ENCODE measurements at places on chromosomes 11 and 22. TPM values are rescaled to one million over a fixed set of nuclear protein-coding genes. Genes with fewer than 3 reads are reported as not detected.

DNA sequence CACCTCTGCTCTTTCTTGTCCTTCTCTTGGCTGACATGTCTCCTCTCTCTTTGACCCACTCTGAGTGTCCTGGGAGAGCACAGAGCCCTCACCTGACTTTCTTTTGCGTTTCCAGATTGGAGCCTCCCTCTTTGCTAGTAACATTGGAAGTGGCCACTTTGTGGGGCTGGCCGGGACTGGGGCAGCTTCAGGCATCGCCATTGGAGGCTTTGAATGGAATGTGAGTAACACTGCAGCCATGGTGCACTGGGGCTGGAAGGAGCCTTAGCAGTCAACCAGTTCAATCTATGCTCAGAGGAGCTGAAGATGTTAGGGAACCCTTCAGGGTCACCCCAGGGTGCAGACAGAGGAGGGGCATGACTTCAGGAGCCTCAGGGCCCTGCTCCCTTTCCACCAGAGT, 23.8 kb downstream of the SLC5A1 start:
- DNase-seq = no peak

GRCh38 chr11:79697905-79698304, 257.1 kb upstream of the TENM4 start:
- DNase-seq = no peak

The OR52A1 gene
- total RNA-seq = not detected

DNA sequence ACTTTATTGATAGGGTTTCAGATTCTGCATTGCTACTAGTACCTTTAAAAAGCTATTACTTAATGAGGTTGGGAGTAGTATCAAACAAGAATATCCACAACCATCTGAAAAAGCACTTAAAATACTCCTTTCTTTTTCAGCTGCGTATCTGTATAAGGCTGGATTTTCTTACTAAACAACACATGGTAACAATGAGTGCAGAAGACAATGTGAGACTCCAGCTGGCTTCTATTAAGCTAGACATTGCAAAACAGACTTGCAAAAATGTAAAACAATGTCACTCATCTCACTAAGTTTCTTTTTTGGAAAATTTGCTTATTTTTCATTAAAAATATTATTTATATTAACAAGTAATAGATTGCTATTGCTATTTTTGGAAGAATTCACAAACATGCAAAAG, 132.6 kb downstream of the WNT11 start:
- no peak for DNase-seq

DNA sequence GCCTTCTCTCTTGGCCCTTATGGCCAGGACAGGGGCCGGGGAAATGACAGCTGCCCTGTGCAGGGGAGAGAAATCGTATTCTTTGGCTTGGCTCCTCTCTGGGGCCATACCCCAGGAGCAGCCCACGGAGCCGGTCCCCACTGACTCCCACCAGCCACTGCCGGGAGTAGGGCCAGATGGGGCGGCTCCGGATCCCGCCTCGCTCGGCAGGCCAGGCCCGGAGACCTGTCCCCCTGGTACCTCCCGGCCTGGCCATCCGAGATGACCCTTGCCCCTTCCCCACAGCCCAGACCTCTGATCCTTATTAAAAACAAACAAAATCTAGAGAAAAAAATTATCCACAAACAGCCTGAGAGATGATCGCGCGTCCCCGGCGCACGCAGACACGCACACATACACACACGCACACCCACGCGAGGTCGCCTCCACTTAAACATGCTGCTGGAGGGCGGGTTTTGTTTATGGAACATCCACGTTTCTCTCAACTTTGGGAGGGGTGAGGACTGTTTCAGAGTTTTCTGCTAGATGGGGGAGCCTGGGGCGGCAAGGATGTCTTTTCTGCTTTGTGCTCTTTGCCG, 59.1 kb downstream of the IGLL1 start:
- no peak for DNase-seq

GRCh38 chr11:96187822-96188221, 155.2 kb downstream of the MAML2 start:
- DNase-seq = no peak

The MN1 gene
- total RNA-seq = 0.40 TPM

GRCh38 chr11:82986446-82986845, 84.9 kb downstream of the DDIAS start:
- DNase-seq = no peak

The NCF4 gene
- 37.1 TPM for total RNA-seq
